ENCODE measurements at places on chromosomes 2 and 18. TPM values are rescaled to one million over a fixed set of nuclear protein-coding genes. Genes with fewer than 3 reads are reported as not detected.

GRCh38 chr18:45771587-45772480, 47.9 kb downstream of the SLC14A1 start:
- DNase-seq = no peak

The POTEJ gene
- not detected for total RNA-seq

The EVX2 gene
- total RNA-seq = 1.9 TPM

The LAMA1 gene
- 2.9 TPM for total RNA-seq

The TUBA4A gene
- 4.8 TPM for total RNA-seq

DNA sequence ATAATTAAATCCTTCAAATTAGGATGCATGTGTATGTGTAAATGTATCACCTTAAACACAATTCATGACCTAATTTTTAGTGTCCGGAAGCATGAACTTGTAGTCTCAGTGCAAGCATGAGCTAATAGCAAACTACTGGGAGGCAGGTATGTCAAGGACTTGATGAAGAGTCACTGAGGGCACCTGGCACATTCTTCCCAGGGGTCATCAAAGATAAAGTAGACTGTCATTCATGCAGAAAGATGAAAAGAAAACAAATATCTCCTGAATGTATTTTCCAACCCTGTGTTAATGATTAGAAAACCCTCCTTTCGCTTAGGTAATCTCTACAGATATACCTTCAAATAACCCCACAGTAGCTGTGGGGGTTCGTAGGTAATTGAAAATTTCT, 234.9 kb downstream of the SOCS6 start:
- no peak for DNase-seq

GRCh38 chr18:69956057-69956456, 8.4 kb upstream of the CD226 start:
- DNase-seq = no peak

DNA sequence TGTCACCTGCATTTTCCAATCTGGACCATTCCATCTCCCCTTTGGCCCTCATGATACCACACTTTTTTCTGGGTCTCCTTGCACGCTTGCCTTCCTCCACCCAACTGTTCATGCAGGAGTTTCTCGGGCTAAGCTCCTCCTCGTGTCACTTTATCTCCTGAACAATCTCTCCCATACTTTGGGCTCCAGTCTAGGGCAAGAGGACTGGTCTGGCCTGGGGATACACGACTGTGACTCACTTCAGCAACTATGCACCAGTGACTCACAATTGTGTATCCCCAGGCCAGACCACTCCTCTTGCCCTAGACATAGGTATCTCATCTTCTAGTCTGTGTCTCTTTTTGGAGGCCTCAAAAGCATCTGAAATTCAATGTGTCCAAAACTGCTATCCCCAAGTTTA, 149.4 kb upstream of the PTPRM start:
- DNase-seq = no peak

GRCh38 chr2:167794554-167795255, 452.7 kb downstream of the STK39 start:
- DNase-seq = no peak

GRCh38 chr2:156522864-156523440, 86.8 kb downstream of the GPD2 start:
- no peak for DNase-seq

DNA sequence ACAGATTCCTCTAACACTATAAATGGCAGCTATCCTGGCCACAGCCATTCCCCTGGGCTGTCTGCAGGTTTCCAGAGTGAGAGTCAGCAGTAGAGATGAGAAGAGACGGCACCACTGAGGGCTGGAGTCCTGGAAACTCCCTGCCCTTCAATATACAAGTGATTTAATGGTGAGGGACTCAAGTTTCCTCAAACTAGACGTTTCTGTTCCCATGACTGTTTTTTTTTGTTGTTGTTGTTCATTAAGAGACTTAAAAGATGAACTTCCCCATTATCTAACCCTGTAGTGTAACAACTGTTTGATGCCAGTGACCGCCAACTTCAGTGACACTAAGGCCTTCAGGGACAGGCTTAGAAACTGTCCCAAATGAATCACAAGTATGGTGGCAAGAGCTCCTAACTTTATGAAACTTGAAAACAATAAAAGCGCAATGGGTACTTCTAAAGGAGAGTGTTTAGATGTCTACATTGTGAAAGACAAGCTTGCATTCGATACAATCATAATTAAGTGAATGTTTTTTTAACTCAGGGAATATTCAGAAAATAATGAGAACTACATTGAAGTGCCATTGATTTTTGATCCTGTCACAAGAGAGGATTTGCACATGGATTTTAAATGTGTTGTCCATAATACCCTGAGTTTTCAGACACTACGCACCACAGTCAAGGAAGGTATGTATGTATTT, 34.0 kb downstream of the IL1R2 start:
- no peak for DNase-seq

The COLEC12 gene
- 92.7 TPM for total RNA-seq

DNA sequence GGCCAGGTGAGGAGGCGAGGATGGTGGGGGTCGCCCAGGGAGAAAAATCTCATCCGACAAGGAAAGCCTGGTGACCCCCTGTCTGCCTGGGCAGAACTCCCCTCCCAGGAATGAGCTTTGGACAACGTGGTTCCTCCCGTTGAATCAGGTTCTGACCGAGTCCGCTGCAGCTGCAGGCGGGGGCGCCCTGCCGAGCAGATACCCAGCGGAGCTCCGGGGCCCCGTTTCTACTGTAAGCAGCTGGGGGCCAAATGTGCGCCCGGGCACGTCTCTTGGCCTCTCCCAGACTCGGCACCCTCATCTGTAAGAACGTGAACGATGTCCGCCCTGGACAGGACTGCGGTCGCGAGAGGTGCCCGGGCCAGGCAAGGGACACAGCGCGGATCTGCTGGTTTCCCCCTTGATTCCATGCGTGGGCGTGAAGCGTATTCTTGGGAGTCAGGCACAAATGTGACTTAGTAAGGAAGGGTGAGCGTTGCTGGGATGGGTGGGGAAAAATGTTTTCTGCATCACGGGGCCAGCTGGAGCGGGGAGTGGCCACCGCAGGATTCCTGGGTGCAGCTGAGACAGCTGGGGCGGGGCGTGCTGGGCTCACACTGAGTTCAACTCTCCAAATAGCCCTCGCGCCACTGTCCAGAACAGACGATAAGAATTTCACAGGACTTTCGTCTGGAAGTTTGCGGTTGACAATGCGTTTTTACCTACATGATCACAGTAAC, 20.2 kb upstream of the TUBB6 start:
- DNase-seq = no peak

- DNase-seq = no peak
Observed at GRCh38 chr2:118168615-118169014, 80.3 kb downstream of the INSIG2 start.
